T1000 (cell line): ENCODE measurements at places on chromosomes 6 and 20.

- DNase-seq: no peak
Measured at GRCh38 chr6:4282926-4283325, 147.6 kb upstream of the ECI2 start.

- no peak for DNase-seq
Measured at GRCh38 chr6:154428897-154429296, 72.3 kb upstream of the IPCEF1 start.

- no peak for DNase-seq
Measured at GRCh38 chr20:36377348-36378326, 71.5 kb downstream of the DLGAP4 start.

- peak; percentile 39 for DNase-seq
Measured at GRCh38 chr6:108689272-108690161, 128.8 kb downstream of the FOXO3 start.

GRCh38 chr6:124775121-124775520 lies 187.1 kb upstream of the RNF217 start:
- no peak for DNase-seq

- no peak for DNase-seq
Measured at GRCh38 chr6:155542036-155542435, 86.4 kb upstream of the NOX3 start.

- DNase-seq: no peak
Measured at GRCh38 chr6:53579338-53579737, 34.4 kb upstream of the GCLC start.

DNA sequence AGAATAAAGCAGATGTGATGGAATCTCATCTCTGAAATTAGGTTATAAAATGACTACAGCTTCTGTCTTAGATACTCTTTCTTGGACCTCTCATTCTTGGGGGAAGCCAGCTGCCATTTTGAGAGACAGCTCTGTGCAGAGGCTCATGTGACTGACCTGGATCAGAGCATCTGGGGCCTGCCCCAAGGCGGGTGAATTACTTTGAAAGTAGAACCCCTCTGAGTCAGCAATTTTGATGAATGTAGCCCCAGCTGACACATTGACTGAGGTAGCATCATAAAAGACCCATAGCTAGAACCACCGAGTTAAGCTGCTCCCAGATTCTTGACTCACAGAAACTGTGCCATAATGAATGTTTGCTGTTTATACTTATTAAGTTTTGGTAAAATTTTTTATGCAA lies 124.5 kb downstream of the THEMIS start:
- no peak for DNase-seq

DNA sequence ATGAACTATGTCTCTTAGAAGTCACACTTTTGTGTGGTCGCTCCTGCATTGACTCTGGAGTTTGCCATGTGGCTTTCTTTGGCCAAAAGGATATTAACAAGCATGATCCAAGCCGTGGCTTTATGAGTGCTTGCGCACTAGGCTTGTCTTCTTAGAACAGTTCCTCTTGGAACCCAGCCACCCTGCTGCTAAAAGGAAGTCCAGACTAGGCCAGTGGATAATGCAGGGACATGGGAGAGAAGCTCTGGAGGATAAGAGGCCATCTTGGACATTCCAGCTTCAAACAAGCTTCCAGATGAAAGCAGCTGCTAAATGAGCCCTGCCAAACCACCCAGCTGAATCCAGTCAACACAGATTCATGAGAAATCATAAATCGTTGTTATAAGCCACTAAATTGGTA lies 346.4 kb downstream of the CDC5L start:
- no peak for DNase-seq

GRCh38 chr6:26025047-26025893 lies 62.0 kb upstream of the HFE start:
- no peak for DNase-seq

- DNase-seq: no peak
Measured at GRCh38 chr20:47117773-47118172, 223.1 kb downstream of the EYA2 start.

DNA sequence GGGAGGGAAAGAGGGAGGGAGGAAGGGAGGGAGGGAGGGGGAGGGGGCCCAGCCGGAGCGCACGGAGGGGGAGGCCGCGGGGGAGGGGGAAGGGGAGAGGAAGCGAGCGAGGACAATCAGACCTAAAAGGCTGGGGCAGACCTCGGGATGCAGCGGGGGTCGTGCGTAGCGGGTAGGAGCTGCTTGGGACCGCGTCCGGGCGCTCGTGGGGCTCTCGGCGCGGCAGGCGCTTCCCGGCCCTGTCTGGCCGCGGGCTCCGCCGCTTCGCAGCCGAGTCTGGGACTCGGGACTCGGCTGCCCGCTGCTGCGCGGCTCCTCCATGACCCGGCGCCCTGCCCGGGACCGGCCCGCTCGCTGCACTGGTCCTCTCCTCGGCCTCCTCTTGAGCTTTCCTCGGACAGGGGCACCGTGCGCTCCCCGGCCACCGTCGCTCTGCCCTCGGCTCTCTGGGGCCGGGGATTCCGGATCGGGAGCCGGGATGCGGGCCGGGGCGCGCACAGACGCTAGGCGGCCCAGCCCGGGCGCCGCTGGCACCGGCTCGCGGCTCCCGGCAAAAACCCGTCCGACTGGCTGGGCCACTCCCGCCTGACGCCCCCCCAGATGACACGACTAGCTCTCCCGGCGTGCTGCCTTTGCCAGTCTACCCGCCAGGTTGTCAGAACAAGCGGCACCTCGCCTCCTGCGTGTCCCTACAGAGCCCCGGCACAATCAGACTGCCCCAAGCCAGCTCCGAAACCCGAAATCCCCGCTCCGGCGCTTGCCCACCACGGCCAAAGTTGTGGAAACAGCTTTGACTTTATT lies 2.2 kb downstream of the TFAP2A start:
- DNase-seq: peak; percentile 77

GRCh38 chr20:39823224-39823623 lies 861.1 kb downstream of the DHX35 start:
- peak; percentile 81 for DNase-seq

DNA sequence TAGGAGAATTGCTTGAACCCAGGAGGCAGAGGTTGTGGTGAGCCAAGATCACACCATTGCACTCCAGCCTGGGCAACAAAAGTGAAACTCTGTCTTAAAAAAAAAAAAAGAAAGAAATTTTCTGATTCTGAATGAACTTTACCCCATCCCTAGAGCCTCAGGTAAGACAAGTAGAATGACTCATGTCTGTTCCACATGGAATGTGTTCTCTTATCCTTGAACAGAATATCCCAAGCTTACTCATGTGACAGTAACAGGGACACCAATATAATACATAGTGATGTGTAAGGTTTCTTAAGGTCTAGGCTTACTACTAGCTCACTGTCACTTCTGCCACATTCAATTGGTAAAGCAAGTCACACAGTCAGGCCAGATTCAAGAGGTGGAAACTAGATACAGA lies 219.6 kb upstream of the BTBD3 start:
- DNase-seq: no peak
